ENCODE measurements at places on chromosomes 2 and 18.
A peak's percentile ranks its signal among the peaks of the same experiment; 100 is the strongest.

DNA sequence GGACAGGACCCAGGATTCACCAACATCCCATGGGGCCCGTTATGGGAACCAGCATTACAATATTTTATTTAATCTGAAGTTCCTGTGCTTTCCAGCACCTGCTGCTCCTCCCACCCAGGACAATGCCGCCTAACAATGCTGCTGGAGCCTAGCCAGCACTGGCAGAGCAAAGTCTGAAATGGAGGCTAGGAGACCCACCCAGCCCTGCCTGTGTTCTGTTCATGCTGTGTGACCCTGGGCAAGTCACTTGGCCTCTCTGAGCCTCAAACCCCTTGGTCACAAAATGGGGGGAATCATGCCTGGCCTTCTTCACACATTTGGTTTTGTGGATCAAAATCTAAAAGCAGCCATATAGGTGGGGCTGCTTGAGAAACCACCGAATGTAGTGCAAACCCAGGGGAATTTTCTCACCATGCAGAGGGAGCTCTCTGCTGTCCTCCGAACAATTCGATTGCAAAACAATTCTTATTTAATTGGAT lies 38.5 kb upstream of the ODC1 start:
- DNase-seq: no peak

DNA sequence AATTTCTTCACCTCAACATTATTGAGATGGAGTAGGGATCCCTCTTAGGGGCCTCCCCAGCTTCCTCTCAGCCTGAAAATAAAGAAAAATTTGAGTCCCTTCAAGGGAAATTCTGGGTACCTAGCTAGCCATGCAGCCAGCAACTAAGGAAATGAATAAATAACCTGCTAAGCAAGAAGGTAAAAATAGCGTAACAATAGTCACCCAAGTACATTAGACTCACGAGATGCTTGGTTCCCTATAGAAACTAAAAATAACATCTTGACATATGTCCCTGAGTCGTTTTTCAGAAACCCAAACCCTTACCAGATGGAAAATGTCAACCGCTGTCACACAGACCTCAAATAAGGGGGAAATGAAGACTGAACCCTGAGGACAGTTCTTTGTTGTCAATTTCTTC lies 51.9 kb downstream of the CACNB4 start:
- DNase-seq: no peak

DNA sequence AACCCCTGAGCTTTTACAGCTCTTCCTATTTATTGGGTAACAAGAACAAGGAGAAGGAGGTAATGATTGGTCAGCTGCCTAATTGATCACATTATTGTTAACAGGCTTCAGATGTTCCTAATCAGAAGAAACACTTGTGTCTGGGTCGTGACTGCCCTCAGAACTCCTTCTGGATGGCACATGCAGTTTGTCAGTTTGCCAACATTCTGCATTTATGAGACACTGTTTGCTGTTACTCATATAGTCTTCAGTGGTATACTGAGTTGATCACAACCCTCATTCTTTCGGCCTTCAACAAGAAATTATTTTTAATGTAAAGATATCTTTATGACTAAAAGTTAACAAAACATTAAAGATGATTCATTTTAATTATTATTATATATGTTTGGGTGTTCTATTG lies 95.7 kb upstream of the DOCK10 start:
- DNase-seq: no peak

GRCh38 chr2:137178951-137179377 lies 413.6 kb downstream of the THSD7B start:
- DNase-seq: no peak

GRCh38 chr2:130896813-130897212 lies 60.1 kb downstream of the ARHGEF4 start:
- no peak for DNase-seq

- DNase-seq: no peak
Observed at GRCh38 chr2:140199312-140199711, 1419.1 kb upstream of the NXPH2 start.

GRCh38 chr18:58612315-58613055 lies 16.4 kb downstream of the ALPK2 start:
- peak; percentile 18 for DNase-seq

DNA sequence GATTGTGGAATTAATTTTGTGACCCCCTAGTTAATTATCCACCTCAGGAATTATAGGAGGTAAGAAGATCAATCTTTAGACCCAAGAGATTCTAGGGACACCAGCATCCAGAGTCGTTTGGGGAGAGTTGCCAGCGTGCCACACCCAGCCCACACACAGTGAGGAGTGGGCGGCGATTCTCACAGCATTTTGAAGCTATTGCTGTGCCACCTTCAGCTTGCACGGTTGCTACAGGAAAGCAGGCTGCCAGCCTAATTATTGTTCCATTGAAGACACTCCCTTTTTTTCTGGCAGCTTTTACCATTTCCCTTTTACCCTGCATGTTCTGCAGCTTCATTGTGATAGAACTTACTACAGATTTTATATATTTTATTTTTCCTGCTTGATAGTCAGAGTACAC lies 13.1 kb upstream of the MYL12A start:
- DNase-seq: no peak

Measured in left lobe of liver (tissue), 2 donors.